ENCODE measurements at places on chromosomes 11 and 22. TPM values are rescaled to one million over a fixed set of nuclear protein-coding genes. Genes with fewer than 3 reads are reported as not detected.
A peak's percentile ranks its signal among the peaks of the same experiment; 100 is the strongest.

- DNase-seq, result no peak
These were observed 114.7 kb downstream of the BUD13 start for GRCh38 chr11:116657842-116658825.

GRCh38 chr11:16817351-16817750, 78.9 kb downstream of the C11orf58 start:
- DNase-seq, result no peak

The OR4C15 gene
- not detected for total RNA-seq

GRCh38 chr11:126146454-126147192, 64.8 kb downstream of the RPUSD4 start:
- DNase-seq, result peak; percentile 64

- DNase-seq, result no peak
These were observed 1475.2 kb downstream of the TBC1D22A start for GRCh38 chr22:48237466-48238283.

GRCh38 chr11:88402192-88402715, 64.7 kb upstream of the CTSC start:
- DNase-seq, result no peak

The UBASH3B gene
- 3.9 TPM for total RNA-seq

The CFAP68 gene
- 40.7 TPM for total RNA-seq

The NKAPD1 gene
- total RNA-seq, result 11.7 TPM

The B4GAT1 gene
- total RNA-seq, result 10.6 TPM

The ABCG4 gene
- not detected for total RNA-seq

DNA sequence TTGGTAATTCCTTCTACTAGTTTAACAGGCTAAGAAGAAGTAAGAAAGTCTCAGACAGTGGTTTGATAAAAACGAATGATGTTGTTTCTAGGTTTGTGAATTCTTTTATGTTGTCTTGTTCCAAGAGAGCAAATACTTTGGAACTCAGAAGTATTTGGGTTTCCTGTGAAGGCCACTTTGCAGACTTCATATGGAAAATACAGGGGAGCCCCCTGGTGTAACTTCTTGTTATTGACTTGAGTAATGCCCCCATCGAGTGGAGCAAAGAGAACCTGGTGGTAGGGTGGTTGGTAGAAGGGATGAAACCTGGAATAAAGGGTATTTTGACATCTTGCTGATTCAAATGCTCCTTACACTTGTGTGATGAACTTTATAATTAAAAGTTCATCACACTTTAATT, 40.0 kb upstream of the PTH start:
- DNase-seq, result peak; percentile 70

DNA sequence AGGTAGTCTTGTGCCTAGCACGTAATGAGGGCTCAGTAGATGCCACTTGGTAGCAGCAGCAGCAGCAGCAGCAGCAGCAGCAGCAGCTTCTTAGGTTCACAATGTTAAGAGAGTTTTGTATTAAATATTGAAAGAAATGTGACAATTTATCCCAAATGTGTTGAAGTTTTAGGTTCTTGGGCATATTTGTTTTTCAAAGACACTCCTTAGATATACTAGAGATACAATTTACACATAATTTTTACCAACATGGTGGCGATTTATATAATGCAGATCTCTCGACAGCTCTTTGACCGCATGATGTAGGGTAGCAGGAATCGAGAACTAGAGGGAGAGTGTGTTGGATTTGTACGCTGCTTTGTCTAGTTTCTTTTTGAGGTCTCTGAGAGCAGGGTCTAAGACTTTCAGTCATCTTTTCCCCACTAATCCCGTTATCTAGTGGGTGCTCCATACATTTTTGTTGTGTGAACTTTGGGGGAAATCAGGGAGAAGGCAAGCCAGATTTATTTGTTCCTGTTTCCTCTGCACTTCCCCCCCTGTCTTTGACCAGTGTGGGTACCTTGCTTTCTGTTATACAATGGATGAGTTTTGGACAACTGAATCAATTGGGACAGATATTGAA, 1.4 kb downstream of the FDX1 start:
- peak; percentile 80 for DNase-seq

The HPX gene
- not detected for total RNA-seq

The TRIM5 gene
- 31.4 TPM for total RNA-seq

DNA sequence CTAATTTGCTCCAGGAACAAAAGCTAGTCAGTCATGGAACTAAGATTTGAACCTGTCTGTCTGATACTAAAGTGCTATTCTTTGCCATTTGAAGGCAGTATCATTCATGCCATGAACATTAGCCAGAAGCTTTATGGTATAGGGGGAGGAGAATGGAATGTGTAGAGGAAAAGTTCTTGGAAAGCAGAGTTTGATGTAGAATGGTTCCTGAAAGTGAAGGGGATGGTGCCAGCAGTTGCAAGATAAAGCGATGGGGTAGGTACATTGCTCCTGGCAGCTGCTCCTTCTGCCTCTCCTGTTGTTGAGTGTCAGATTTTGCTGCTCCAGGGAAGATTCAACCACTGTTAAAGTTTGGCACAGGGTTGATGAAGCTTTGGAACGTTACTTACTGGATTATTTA, 53.4 kb downstream of the ARHGAP42 start:
- no peak for DNase-seq

The LDHAL6A gene
- total RNA-seq, result not detected

- peak; percentile 70 for DNase-seq
These were observed 35.1 kb downstream of the TRIOBP start for GRCh38 chr22:37731804-37732471.

The FLRT1 gene
- total RNA-seq, result not detected

- DNase-seq, result no peak
These were observed 13.8 kb upstream of the KAT5 start for GRCh38 chr11:65698205-65698604.

DNA sequence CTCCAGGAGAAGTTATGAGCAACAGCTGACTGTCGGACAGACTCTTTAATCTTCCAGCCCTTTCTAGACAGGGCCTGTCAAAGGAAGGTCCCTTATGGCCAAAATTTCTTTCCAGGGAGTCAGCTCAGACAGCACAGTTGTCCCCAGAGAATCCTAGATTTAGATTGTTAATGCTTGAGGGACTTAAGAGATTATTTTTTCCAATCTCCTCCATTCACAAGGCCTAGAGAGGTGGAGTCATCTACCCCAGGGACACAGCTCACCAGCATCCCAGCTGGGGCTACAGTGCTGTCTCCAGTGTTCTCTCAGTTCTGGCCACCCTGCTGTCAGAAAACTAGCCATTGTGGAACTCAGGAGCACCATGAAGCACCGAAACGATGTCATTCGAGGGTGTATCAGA, 7.8 kb downstream of the DSCAML1 start:
- no peak for DNase-seq

GRCh38 chr11:88378422-88379066, 41.0 kb upstream of the CTSC start:
- DNase-seq, result no peak

The SAA2 gene
- total RNA-seq, result not detected

- DNase-seq, result no peak
These were observed 115.5 kb downstream of the TEAD1 start for GRCh38 chr11:12789596-12790215.

DNA sequence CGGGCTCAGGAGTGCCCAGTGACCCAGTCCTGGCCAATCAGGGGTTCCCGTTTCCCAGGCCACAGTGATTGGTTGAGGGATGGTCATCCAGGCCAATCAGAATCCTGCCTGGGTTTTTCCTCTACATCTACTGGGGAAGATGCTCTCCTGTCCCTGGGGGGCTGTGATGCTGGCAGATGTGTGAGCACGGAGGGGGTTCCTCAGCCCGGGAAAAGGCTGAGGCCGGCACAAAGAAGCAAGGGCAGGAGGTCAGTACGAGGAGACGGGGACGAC, 171.2 kb downstream of the CTTN start:
- DNase-seq, result no peak

The FXYD2 gene
- 1.4 TPM for total RNA-seq

The CATSPERZ gene
- not detected for total RNA-seq

The TTC38 gene
- 23.3 TPM for total RNA-seq

GRCh38 chr11:71251761-71252268, 562 bp downstream of the SHANK2 start:
- DNase-seq, result peak; percentile 46

DNA sequence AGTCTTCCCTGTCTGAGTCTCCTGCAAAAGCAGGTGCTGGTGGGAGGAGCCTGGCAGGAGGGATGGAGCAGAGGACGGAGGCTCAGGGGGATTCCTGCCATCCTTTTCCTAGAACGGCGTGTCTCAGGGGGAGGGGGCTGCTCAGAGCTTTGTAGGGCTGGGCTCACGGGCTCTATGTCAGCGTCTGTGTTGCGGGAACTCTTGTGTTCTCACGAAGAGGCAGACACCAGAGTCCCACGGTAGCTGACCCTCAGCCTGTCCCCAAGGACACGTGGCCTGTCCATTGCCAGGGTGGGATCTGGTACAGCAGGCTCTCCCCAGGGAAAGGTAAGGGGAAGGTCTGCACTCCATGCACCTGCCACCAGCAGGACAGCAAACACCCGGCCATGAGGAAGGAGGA, 1505.2 kb downstream of the TBC1D22A start:
- DNase-seq, result no peak

The TNNT3 gene
- total RNA-seq, result not detected

- DNase-seq, result no peak
These were observed 27.9 kb upstream of the GRK3 start for GRCh38 chr22:25536589-25536988.

GRCh38 chr22:44777364-44777755, 25.0 kb downstream of the ARHGAP8 start:
- DNase-seq, result no peak

DNA sequence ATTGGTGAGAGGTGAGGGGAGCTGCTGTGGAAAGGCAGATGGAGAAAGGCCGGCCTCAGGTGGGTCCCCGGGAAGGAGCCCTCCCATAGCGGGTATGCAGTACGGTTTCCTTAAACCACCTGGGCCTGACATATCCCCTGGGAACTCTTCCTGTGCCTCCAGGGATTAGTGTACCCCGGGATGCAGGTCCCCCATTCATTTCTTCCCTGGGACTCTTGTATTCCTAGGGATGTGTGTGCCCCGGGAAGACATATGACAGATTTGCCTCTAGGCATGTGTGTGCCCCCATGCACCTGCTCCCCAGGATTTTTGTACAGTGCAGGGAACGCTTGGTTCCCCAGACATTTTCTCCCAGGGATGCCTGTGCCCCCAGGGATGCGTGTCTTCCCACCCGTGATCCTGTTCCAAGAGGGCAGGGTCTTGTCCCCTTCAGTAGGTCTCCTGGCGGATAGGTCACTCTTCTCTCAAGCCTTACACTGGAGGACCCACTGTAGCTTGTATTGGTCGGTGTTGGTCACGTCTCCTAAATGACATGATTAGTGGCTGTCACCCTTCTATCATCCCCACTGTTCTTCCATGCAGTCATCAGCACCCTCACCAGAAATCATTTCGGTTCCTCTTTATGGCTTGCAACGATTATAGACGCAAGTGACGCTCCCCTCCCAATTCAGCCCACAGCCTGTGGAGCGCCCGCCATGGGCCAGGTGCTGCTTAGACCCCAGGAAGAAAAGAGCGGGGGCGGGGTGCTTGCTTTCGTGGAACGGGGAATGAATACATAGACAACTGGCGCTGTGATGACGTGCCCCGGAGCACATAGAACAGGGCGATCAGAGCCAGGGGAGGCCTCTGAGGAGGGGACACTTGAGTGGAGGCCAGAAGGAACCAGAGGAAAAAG, 1.3 kb downstream of the PARVB start:
- DNase-seq, result peak; percentile 89

GRCh38 chr11:9741260-9741659, 77.4 kb downstream of the SWAP70 start:
- DNase-seq, result no peak

- no peak for DNase-seq
These were observed 627 bp downstream of the RNF215 start for GRCh38 chr22:30386608-30386959.
